ENCODE measurements at places on chromosomes 2 and 18.
A peak's percentile ranks its signal among the peaks of the same experiment; 100 is the strongest.

GRCh38 chr2:54240515-54241469 is 15.2 kb downstream of the TSPYL6 start:
- no peak for DNase-seq

GRCh38 chr2:191846515-191847476 is at the start of gene CAVIN2:
TSS of gene CAVIN2 (minus strand) at chr2:191847088. CDS start at chr2:191846925, 163 bp downstream.
- peak; percentile 84 for DNase-seq

DNA sequence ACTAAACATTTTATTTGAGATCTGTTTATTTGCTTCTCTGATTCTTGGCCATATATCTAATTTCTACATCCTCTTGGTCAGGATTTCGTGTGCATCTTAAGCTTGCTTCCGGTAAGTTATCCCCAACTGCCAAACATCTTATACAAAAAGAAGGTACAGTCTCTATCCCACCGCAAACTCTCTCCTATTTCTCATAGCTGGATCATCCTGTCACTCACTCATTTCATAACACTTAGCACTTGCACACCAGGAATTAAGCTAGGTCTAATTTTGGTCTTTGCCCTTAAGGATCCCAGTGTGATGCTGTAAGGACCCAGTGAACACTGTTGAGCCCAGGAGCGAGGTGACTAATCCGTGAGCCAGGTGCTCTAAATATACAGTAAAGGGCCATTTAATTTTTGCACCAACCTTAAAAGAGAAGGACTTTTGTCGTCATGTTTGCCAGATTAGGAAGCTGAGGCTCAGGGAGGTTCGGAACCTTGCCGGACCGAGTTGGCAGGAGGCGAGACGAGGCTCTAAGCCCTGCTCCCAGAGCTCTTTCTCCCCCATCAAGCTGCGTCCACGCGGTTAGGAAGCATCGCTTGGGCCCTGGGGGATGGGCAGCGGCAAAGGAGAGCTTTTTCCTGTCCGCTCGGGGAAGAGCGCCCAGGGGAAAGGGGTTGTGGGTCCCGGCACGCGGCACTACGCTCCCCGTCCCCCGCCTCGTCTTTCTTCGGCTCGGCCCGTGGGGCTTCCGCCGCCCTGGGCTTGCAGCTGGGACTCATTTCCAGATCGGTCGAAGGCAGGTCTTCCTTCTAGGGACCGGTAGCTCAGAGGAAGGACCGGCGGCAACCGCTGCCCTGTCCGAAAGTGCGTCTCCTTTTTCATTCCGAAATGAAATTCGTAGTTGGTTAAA is 4.1 kb upstream of the ITPRIPL1 start:
- DNase-seq: peak; percentile 53

- no peak for DNase-seq
These were observed 76.1 kb downstream of the MBP start for GRCh38 chr18:77056344-77057005.

GRCh38 chr2:226882606-226883005 is 46.8 kb downstream of the RHBDD1 start:
- DNase-seq: no peak

DNA sequence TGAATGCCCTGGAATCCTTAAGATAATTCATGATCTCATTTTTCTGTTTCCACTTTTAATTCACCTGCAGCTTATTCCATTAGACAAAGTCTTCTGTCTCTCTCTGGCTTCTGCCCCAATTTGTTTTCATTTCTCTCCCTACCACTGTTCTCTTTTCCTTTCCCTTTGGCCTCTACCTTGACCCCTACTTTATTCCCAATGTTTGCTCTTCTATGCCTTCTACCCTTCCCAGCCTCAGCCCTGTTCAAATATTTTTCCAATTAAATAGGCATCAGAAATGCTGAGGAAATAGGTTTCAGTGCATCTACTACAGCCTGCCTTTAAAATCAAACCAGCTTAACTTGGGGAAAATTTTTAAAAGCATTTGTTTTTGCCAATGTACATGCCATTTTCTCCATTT is 443.7 kb upstream of the CWC22 start:
- DNase-seq: no peak

DNA sequence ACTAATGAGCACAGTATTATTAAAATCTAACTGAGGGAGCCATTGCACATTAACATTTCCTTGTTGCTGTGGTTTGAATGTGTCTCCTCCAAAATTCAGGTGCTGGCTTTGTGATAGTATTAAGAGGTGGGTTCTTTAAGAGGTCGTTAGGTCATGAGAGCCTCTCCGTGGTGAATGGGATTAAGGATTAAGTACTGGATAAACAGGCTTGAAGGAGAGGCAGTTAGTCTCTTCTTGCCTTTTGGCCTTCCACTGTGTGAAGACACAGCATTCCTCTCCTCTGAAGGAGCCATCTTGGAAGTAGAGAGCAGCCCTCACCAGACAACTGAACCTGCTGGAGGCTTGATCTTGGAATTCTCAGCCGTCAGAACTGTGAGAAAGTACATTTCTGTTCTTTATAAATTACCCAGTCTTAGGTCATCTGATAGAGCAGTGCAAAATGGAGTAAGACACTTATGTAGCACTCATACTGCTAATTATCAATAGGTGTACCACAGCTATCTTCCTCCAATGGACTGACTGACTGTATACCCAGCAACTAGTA is 182.7 kb downstream of the MYO3B start:
- DNase-seq: no peak

- no peak for DNase-seq
These were observed 83.4 kb downstream of the RTN4 start for GRCh38 chr2:54966837-54967236.

- no peak for DNase-seq
These were observed 17.5 kb downstream of the SLC4A3 start for GRCh38 chr2:219644801-219645480.

GRCh38 chr2:7450188-7450832 is 533.1 kb downstream of the RNF144A start:
- DNase-seq: no peak

DNA sequence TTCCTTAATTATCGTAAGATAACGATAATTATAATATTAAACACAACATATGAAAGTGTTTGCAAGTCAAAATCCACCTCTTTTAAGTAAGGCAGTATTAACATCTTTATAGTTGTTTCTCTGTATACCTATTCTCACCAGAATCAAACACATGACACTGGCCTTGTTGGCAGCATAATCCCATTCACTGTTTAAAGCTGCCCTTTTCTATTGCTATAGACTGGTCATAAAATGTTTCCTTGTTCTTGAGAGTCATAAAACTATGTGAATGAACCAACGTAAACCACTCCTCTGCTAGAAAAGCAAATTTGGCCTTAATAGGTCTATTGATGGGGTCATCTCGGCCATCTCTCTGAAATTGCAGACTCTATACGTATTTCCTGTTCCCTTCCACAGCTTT is 293.1 kb downstream of the SLC8A1 start:
- DNase-seq: no peak

DNA sequence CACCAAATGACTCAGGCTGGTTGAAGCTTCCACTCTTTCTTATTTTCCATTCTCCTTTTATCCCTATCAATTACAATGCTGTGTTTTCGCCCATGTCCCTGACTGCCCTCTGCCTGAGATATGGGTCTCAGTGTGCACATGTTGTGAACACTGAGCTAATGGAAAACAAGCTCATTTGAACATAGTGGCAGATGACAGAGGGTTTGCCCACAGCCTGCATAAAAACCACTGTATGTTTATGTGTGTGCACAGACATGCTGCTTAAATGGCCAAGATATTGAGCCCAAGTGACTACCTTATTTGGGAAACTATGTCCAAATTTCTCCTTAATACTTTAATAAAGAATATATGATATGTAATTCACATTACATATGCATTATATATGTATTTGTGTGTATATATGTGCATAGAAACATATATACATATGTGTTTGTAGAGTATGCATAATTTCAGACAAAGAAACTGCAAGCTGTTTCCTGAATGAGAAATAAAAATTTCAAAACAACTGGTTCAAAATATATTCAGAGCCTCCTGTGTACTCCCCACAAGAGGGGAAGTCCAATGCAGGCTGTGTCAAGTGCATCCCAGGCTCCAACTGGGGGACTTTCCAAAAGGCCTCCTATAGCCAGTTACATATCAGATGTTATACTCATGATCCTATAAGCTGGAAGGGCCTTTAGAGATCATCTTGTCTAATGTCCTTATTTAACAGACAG is 92.7 kb upstream of the CD302 start:
- DNase-seq: no peak

DNA sequence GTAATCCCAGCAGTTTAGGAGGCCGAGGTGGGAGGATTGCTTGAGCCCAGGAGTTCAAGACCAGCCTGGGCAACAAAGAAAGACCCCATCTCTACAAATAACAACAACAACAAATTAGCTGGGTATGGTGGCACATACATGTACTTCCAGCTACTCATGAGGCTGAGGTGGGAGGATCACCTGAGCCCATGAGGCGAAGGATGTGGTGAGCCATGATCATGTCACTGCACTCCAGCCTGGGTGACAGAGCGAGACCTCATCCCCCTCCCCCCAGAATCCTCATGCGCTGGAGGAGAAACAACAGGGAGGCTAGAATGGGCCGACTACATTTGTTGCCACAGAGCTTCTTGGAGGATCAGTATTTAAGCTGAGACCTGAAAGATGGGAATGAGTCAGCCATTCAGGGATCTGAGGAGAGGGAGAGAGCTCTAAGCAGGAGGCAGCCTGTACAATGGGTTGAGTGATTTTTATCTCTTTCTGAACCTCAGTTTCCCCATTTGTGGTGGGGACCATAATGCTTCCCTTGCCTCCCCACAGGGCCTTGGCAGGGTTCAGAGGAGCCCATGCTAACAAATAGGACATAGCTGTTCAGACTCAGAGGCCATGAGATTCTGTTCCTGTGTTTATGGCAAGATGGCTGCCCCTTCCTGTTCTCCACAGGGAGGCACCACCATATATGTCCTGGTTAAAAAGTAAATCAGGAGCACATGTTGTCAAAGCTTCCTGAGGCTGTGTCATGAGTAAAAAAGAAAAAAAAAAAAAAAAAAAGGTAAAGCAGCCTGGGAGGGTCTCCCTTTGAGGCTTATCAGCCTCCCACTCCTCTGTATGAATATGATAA is 131.4 kb upstream of the HAAO start:
- no peak for DNase-seq

GRCh38 chr2:16816016-16816415 is 150.4 kb upstream of the CYRIA start:
- no peak for DNase-seq

Measured in femur (tissue), 1 donor.